ENCODE measurements at places on chromosomes 13 and 19.

DNA sequence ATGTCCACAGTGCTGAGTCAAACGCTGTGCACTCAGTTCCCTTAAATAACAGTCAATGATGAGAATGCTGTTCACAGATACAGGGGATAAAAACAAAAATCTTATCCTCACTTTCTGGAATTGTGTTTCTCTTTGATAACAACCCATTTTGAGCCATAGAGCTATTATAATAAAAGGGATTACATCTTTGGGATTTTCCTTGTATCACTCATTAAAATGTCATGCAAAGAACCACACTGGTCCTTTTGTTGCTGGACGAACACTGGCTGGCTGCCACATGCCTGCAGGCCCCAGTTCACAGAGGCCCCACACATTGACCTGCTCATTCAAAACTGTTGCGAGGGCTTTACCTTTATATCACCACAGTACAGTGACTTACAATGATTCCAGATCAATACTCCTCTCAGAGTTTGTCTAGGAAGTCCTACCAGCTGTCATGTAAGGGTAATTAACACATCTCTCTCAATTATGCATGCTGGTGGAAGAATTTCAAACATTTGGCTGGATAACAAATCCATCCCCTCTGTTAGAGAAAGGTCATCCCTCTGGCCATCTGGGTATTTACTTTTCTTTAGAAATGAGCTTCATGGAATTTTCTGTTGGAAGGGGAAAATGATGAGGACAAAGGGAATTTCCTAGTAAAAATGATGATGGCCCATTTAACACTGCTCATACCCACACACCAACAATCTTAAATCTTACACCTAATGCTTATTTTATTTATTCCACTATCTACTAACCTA, 85.9 kb downstream of the MBNL2 start:
- DNase-seq = no peak

DNA sequence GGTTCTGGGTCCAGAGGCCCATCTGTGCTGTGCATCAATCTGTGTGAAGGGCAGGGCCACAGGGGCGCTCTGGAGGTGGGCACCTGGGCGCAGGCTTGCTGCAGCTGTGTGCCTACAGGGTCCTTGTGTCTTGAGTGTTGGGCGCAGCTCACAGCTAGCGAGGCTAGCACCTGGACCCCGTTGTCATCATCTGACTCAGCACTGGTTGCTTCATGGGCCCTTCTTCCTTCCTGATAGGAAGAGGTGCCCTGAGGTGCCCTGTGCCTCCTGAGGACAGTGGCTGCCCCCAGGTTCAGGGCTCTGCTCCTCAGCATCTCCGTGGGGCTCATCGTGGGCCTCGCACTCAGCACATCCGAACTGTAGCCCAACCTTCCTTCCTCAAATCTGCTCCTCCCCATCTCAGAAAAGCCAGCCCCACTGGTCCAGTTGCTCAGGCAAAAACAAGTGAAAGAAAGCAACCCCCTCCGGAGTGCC, 54.8 kb downstream of the GATAD2A start:
- no peak for DNase-seq

- DNase-seq = no peak
Observed at GRCh38 chr13:33119856-33120543, 103.8 kb downstream of the KL start.

DNA sequence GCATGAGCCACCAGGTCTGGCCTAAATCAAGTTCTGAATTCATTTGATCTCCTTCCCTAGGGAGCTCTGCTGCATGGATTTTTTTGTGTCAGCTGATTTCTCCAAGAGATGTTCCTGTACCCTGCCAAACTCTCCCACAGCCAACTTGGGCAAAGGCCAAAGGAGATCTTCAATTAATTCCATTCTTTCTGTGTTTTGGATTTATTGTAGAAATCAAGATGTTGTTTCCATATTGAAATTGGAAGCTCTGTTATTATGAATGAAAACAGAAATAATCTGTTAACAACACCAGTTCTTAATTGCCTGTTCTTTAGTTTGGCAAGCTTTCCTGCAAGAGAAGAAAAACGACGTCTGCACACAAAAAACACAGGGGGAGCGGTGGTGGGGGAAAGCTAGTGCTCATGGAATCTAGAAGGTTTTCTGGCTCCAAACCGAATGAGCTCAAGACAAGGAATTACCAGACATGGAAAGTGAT, 86.5 kb upstream of the ABCC4 start:
- DNase-seq = no peak

- DNase-seq = no peak
Observed at GRCh38 chr19:3766520-3766919, 4.0 kb downstream of the MRPL54 start.

DNA sequence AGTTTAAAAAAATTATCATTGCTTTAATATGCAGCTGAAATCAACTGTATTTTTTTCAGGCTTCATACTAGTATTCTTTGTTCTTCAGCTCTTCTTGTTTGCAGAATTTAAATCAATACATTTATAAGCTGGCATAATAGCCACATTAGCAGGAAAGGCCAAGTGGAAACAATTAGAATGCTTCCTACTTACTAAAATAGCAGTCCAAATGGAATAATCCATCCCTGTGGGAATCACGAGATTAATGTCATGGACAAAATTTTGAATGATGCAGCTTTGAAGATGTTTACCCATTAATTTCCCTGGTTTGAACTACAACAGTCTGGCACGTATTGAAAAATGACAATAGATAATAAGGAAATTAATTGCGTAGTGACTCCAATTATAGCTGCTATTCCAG, 2650.8 kb downstream of the PCDH9 start:
- no peak for DNase-seq

GRCh38 chr13:58080806-58081205, 449.3 kb downstream of the PCDH17 start:
- no peak for DNase-seq

- DNase-seq = no peak
Observed at GRCh38 chr13:92260363-92260762, 861.9 kb downstream of the GPC5 start.

DNA sequence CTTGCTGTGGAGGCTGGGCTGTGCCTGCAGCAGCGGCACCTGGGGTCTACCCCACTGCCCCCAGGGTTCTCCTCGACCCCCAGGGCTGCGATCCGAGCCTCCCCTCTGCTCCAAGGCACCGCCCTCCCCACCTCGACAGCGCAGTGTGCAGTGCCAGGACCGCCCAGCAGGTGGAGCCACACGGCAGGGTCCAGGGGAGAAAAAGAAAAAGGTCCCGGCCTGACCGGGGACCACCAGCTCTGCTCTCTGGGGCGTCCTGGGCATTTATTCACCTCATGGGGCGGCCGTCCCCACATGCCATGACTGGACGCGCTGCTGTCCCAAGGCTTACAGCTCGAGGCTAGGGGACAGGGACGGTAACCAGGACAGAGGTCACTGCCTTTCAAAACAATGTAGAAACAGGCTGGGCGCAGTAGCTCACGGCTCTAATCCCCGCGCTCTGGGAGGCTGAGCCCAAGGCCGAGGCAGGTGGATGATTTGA, 10.6 kb downstream of the REXO1 start:
- DNase-seq = no peak

DNA sequence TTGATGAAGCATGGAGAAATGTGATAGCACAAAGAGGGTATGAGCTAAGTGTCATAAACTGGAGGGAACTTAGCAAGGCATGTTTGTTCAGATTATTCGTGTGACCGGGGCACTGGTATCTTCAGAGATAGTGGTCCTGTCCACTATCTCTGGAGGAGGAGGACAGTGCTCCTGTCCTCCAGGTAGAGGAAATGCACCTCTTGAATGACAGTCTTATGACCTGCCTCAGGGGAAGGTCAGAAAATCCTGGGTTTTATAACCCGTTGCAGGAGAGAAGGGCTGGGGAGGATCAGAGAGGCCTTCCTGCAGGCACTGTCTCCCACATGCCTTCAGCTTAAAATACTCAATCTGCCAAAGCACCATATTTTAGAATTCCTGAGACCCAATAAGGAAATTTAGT, 213.5 kb upstream of the UBL3 start:
- no peak for DNase-seq

GRCh38 chr13:99859178-99860177, 112.1 kb downstream of the ZIC5 start:
- DNase-seq = no peak

DNA sequence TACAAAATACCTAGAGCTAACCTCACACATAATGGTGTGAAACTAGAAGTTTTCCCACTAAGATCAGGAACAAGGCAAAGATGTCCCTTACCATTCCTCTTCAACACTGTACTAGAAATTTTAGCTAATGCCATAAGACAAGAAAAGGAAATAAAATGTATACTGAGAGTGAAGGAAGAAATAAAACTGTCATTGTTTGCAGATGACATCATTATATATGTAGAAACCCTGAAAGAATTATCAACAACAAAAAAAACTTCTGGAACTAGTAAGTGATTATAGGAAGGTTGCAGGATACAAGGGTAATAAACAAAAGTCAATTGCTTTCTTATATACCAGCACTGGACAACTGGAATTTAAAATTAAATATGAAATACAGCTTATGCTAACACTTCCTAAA, 93.7 kb downstream of the TNFSF11 start:
- no peak for DNase-seq

DNA sequence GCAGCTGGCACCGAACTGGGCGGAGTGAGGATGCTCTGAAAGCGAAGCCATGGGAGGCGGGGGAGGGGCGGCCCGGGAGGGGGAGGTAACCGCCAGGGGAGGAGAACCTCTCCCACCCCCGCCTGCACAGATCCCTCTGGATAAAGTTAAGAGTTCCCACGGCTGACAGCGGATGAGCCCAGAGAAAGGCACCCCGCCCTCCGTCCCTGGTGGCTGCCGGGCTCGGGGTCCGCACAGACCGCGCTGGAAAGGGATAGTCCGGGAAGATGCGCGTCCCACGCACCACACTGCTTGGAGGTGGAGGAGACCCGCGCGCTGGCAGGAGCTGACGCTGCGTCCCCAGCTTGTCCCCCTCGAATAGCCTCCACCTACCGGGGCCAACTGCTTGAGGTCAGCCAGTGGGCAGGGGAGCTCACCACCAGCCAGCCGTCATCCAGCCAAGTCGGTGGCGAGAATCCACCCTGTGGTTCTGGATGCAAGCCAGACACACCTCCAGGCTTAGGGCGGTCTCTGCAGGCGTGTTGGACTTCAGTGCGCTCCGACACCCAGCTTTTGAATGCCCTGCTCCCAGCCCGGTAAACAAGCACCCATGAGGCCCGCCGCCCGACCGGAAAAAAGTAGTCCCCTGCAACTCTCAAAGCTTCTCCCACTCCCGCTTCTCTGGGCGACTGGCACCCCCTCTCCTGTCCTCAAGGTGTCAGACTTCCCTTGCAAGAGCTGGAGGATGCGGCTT, at the start of gene TRPC4:
TRPC4 (minus strand) TSS at position 17 of the 733 bp plus-strand sequence. CDS start 86,439 bp downstream, outside the sequence.
- DNase-seq = no peak

DNA sequence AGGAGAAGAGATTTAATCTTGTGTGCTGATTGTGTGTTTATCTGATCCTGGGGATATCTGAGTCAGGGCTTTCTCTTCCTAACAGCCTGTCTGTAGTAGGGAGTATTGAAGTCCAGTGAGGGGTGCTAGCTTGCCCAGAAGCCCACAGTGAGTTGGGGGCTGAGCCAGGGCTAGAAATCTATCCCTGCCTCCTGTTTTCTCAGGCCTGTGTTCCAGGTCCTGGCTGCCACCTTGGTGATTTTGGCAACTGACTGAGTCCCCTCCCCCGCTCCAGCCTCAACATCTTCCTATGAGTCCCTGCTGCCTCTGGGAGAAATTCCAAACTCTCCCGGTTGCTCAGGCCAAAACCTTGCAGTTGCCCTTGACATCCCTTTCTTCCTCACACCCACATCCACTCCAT, 7.7 kb upstream of the NOVA2 start:
- DNase-seq = no peak

GRCh38 chr13:79528356-79528755, 47.4 kb downstream of the NDFIP2 start:
- no peak for DNase-seq

- no peak for DNase-seq
Observed at GRCh38 chr19:38079926-38080380, 144.1 kb downstream of the DPF1 start.

DNA sequence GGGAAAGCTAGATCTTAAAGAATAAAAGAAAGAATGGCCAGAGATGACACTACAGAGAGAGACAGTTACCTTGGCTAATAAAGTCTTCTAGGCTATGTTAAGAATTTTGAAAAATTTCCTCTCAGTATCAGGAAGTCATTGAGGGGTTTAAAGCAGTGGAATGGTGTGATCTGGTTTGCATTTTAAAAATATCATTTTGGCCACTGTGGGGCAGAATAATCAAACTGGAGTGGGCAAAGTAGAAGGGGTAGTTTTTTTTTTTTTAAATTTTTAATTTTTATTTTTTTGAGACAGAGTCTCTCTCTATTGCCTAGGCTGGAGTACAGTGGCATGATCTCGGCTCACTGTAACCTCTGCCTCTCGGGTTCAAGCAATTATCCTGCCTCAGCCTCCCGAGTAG, 4.4 kb upstream of the CNMD start:
- no peak for DNase-seq

GRCh38 chr13:46377554-46377953, 9.5 kb downstream of the RUBCNL start:
- DNase-seq = no peak

- DNase-seq = no peak
Observed at GRCh38 chr19:29497686-29498436, 27.9 kb upstream of the VSTM2B start.

DNA sequence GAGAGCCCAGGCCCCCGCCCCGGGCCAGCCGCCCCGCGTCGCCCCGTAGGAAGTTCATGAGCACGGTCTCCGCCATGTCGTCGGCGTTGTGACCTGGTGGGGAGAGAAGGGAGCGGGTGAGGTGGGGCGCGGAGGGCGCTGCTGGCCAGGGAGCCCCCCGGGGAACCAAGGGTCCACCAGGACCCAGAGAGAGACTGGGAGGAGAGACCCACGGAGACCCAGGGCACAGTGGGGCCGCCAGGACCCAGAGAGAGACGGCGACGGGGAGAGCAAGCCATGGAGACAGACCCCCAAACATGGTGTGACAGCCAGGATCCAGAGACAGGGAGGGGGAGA, 9.2 kb downstream of the CTU1 start:
- DNase-seq = no peak

DNA sequence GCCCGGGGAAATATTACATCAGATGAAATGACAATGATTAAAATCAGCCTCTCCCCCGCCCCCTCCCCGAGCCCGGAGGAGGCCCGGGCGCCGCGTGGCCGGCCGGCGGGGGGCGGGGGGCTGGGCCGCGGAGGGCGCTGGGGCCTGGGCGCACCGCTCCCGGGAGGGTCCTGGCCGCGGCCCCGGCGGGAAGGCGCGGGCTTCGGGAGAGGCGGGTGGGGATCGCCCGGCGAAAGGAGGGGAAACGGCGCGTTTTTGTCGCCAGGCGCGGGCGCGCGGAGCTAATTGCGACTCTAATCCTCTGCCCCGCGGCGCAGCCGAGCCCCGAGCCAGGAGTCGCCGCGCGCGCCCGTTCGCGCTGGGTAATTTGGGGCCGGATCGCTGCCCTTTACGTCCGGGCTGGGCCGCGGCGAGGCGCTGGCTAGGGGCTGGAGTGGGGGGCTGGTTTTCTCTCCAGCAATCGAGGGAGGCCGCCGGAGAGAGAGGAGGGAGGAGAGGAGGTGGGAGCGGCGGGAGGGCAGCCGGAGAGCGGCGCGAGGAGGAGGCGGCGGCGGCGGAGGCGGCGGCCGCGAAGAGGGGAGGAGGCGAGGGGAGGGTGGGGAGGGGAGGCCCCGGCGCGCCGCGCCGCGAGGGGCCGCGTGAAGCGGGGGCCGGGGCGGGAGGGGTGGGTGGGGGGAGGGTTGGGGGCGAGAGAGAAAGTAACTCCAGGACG, at the start of gene KCTD15:
KCTD15 (plus strand) TSS at position 707 of the 712 bp plus-strand sequence. CDS start 3,585 bp downstream, outside the sequence.
- DNase-seq = no peak
